ENCODE measurements at places on chromosomes 4 and X.

- no peak for DNase-seq
These were observed 1419.8 kb downstream of the ADGRL3 start for GRCh38 chr4:62619971-62620370.

- no peak for DNase-seq
These were observed 6.1 kb downstream of the LIAS start for GRCh38 chr4:39464886-39465501.

DNA sequence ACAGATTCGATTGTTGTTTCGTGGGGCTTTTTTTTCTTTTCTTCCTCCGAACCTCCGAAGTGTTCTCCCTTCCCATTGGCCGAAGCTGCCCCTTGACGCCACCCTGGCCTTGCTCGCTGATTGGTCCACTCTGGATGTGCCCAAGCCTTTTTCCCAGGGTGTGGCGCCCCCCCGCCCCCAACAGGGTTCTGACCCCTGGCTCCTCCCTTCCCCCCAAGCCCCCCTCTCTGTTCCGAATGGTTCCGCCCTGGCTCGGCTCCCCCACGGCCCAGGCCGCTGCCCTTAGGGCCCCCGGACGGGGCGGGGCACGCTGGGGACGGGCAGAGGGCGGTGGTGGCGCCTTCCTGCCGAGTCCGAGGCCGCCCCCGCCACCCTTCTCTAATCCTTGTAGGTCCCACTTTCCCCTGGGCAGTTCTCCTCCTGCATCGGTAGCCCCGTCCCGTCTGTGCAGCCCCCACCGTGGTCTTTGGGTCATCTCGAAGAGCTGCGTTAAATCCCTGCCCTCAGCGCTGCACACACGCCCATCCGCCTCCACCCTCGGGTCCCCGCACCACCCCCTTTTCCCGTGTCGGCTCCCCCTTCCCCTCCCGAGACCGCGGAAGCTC, 25.5 kb downstream of the UTP14A start:
- peak; percentile 64 for DNase-seq

GRCh38 chrX:71107762-71108360, 1.3 kb upstream of the CXorf65 start:
- DNase-seq = peak; percentile 43

GRCh38 chr4:167290678-167291077, 56.4 kb upstream of the SPOCK3 start:
- no peak for DNase-seq

GRCh38 chr4:180363815-180364214, 1879.4 kb upstream of the TENM3 start:
- no peak for DNase-seq

DNA sequence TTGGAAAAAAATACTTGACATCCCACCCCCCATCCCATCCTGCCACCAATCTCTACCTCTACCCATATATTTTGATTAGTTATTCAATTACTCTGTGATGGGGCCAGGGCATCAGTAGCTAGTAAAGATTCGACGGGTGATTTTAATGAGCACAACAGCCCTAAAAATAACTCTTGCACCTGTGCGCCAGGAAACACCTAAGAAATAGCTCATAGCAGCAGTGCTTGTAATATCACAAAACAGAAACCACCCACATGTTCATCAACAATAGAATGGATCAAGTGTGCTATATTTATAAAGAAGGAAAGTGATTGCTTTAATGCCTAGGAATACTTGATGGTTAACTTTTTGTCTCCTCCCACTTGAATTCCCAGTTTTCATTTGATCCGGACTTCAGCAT, 225.6 kb upstream of the LCORL start:
- DNase-seq = no peak

DNA sequence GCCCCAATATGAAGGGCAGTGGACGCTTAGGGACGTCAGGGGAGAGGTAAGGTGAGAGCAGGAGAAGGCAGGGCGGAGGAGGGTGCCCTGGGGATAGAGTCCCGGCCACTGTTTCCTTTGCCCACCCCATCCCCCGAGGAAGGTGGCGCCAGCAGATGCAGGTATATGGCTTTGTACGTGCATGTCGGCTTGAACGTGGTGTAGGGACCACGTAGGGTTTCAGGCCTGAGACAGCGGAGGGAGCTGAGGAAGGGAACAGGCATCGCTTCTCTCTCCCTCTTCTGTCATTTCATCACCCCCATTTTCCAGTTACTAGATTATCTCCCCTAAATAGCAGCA, 97.9 kb downstream of the PHKA2 start:
- peak; percentile 21 for DNase-seq

GRCh38 chrX:9515973-9516538, 51.2 kb downstream of the TBL1X start:
- no peak for DNase-seq

DNA sequence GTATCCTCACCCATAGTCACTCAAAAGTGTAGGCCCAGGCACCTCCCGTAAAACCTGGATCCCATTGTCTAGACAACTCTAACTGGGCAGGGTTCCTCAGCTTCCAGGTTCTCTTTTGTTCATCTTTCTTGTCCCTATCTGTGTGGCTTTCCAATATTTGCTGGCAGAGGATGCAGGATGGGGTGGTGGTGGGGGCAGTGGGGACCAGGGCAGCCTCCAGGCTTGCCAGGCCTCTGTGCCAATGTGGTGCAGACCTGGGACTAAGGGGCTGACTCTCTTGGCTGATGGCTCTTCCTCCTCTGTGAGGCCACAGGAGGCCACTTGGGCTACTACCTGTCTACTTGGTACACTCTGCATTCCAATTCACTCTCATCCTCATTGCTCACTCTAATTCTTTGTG, 76.4 kb downstream of the NBDY start:
- no peak for DNase-seq

- no peak for DNase-seq
These were observed at the start of gene SUPT20HL2 for GRCh38 chrX:24314019-24314635. SUPT20HL2 (minus strand) TSS chrX:24314069; CDS start chrX:24313315, 754 bp downstream.

GRCh38 chr4:67333664-67334063, 211.6 kb downstream of the CENPC start:
- DNase-seq = no peak

- DNase-seq = no peak
These were observed 107.0 kb upstream of the TLR2 start for GRCh38 chr4:153577053-153577452.

- no peak for DNase-seq
These were observed 32.3 kb upstream of the BBS12 start for GRCh38 chr4:122700178-122700725.

DNA sequence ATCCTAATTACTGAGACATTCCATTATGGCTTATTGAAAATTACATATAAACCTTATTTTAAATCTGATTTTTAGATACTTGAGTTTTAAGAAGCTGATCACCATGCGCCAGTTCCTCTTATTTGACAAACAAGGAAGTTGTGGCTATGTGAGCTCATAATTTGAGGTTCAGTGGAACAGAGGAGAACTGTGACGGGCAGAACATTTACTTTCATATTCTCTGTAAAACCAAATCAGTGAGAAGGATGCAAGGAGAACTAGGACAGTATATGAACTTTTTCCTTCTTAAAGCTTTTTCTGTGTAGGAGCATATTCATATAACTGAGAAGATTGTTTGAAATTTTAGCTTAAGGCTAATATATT, 25.3 kb downstream of the STIM2 start:
- DNase-seq = no peak

DNA sequence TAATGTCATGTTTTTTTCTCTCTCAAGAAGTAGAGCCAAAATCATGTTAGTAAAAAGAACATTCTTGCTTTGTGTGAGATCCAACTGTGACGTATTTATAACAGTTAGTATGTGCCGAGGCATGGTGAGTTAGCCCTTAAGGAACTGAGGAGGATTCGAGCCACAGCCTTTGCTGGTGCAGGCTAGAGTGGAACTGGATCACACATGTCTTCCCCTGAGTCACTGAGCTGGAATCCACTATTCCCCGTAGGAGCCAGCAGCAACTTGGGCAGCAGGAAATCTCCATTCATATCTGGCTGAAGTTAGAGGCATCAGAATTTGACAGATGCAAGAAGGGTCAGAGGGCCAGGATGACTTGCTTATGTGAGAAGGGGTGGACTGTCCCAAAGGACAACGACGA, 144.6 kb upstream of the KIT start:
- DNase-seq = no peak

DNA sequence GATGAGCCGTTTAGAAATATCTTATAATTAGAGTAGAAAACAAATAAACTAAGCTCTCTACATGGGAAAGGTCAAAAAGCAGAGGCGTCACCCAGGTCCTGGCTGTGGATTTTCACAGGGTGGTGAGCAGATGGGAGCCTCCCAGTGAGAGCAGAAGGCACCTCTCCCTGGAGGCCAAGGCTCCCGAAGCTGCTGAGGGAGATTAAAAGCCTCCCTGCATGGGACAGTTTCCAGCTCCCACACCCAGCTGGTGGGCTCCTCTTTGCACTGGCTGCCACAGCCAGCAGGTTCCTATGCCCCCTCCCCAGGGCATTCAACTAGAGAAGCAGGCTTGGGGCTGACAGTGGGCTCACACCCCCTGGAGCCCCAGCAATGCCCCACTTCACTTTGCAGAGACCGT, 55.2 kb upstream of the TBC1D9 start:
- DNase-seq = no peak

DNA sequence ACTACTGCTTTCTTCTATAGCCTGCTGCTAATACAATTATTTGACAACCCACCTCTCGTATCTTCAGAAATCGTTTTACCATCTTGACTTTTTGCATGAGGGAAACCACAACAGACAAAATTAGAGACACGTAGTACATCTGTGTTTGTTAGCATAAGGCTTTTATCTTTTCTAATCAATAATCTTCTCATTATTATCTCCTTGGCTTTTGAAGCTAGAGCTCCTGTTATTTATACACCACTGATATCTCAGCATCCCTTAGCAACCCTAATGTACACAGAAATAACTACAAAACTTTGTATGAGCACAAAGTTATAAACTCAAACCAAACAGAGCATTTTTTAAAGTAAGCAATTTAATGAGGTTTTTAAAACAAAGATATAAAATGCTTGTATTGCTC, 39.7 kb downstream of the CORIN start:
- DNase-seq = no peak

GRCh38 chr4:127400731-127401346, 231.9 kb upstream of the INTU start:
- DNase-seq = peak; percentile 40

All from stimulated activated naive CD8-positive, alpha-beta T cell treated with anti-CD3 and anti-CD28 coated beads, Interleukin-15, Interleukin-2, amounts not matched to agents 100 U/mL and 50 U/mL, for 24 hours (primary cell).